ENCODE measurements at places on chromosomes 11 and 22.

DNA sequence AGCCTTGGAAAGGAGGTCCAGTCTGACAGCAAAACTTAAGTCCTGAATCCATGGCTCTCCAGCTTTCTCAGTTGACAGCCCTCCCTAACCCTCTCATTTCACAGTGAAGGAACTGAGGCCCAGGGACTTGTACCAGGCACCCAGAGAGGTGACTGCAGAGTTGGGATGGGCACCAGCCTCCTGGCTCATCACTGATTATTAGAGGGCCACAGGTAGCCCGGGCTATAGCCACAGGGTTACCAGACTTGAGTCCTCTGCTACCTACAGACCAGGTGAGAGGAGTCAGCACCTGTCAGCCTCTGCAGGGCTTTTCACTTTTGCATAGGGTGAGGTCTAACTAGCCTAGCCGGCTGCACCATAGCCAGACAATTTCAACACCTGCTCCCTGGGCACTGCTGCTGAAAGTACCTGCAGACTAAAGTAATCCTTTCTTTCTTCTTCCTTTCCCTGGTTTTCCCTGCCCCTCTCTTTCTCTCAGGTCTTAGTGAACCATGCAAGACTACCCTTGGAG, 37.6 kb downstream of the SYT13 start:
- DNase-seq: no peak

DNA sequence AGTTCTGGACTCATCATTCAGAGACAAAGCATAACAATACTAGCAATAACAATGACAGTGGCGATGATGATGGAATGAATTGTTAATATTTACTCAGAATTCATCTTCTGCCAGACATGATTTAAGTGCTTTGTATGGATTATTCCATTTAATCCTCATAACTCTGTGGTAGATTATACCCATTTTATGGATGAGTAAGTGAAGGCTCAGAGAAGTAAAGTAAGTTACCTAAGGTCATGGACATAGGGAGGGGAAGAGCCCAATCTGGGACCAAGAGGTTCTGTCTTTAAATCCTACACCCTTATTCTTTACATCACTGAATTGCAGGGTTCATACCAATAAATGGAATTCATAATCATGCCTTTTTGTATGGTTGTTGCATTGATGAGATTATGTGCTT, 72.7 kb downstream of the MYO18B start:
- DNase-seq: no peak

DNA sequence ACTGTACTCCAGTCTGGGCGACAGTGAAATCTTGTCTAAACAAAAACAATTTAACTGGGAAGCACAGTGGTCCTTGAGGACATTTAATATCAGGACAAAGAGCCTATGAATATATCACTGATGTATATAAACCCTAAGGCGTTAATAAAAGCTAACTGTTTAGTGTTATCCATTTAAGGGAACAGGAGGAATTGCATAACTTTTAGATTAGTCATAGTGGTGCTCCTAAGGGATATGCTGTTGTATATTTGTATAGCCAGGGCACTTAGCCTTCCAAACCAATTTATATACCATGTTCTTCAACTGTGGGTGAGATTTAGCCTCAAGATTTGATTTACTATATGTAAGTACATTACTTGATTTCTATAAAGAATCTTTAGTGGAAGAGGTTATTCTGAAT, 3.0 kb upstream of the CHEK1 start:
- DNase-seq: no peak

DNA sequence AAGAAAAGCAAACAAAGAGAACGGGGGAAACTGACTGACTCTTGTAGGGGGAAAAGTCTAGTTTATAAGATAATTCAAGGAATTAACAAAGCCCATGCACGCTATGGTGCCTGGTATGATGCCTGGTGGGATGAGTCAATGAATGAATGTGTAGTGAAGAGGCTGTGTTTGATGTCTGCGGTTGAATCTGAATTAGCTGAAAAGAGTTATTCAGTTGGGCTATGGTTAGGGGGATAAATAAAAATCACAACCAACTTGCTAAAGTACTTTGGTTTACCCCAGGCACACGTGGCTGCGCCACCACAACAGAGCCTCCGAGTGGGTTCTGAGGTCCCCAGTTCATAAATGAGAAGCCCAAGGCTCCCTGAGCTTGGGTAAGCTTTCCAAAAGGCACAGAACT, 369.3 kb upstream of the SYN3 start:
- no peak for DNase-seq

- no peak for DNase-seq
Observed at GRCh38 chr22:31281733-31282132, 10.6 kb downstream of the PIK3IP1 start.

GRCh38 chr11:30423279-30423648, 100.4 kb downstream of the ARL14EP start:
- DNase-seq: no peak

- no peak for DNase-seq
Observed at GRCh38 chr11:61082931-61083531, 19.3 kb upstream of the CD5 start.

- DNase-seq: peak; percentile 90
Observed at GRCh38 chr11:62728171-62728988, at the start of gene TTC9C. Gene TTC9C, plus strand, starts transcription at chr11:62728486. Its CDS starts 363 bp downstream, at chr11:62728849.

GRCh38 chr11:131618201-131618600, 247.8 kb downstream of the NTM start:
- DNase-seq: no peak

DNA sequence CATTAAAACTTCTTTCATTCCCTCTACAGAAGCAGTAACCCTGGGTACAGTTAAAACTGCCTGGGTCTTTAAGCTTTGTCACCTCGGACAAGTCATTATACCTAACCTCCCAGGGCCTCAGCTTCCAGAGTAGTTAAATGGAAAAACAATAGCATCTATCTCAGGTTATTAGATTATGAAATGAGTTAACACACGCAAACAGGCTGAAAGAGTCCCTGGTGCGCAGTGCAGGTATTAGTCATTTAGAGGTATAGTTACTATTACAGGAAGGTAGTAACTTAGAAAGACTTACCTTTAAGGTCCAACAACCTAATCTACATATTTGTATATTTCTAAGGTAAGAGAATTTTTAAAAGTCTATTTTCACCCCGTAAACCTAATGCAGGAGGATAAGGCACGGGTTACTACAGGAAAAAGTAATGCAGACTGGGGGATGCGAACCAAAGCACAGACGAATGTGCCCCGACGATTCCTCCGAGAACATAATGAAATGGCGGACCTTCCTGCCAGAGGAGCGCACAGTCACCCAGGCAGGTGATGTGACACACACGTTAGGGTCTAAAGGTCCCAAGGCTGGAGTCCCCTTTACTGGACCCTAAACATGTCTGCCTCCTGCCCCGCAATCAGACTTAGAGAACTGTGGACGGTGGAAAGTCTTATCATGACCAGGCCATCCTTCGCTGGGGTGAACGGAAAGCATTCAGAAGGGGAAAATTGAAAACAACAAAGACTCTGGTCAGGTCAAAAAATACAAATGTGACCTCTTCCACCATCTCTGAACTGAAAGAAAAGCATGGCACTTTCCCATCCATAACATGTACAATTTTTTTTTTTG, 1.3 kb downstream of the NAP1L4 start:
- peak; percentile 49 for DNase-seq

GRCh38 chr11:69842746-69843528, 23.7 kb upstream of the FGF3 start:
- DNase-seq: no peak

DNA sequence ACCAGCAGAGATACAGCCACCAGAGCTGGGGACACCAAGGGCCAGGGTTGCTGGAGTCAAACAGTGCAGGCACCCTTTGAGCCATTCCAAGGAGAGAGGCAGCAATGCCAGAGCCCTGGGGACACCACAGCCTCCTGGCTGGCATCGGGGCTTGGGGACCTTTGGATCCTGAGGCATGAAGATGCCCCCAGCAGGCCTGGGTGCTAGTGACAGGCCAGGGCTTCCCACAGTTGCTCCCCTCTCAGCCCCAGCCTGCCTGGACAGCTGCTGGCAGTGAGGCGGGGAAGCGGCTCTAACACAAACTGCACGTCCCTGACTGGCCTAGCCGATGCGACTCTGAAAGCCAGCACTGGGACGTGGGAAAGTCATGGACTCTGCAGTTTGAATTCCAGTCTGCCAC, 2.7 kb downstream of the CD5 start:
- no peak for DNase-seq

GRCh38 chr11:103586756-103587155, 449.7 kb upstream of the DDI1 start:
- no peak for DNase-seq

DNA sequence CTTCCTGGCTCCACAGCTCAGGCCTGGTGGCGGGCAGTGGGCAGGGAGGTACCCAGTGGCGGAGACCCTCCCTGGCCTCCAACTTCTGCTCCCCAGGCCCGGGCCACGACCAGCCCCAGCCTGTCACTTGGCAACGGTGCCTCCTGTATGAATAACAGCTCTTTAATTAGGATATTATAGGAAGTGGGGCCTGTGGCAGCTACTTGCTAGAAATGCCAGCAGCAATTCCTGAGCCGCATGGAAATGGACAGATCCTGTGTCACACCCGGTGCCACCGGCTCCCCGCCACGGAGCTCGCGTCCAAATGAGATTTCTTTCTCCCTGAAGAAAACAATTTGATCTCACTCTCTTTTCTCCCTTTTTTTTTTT, 104.5 kb downstream of the CHST1 start:
- no peak for DNase-seq

GRCh38 chr22:39318507-39319283, 728 bp downstream of the RPL3 start:
- DNase-seq: no peak

DNA sequence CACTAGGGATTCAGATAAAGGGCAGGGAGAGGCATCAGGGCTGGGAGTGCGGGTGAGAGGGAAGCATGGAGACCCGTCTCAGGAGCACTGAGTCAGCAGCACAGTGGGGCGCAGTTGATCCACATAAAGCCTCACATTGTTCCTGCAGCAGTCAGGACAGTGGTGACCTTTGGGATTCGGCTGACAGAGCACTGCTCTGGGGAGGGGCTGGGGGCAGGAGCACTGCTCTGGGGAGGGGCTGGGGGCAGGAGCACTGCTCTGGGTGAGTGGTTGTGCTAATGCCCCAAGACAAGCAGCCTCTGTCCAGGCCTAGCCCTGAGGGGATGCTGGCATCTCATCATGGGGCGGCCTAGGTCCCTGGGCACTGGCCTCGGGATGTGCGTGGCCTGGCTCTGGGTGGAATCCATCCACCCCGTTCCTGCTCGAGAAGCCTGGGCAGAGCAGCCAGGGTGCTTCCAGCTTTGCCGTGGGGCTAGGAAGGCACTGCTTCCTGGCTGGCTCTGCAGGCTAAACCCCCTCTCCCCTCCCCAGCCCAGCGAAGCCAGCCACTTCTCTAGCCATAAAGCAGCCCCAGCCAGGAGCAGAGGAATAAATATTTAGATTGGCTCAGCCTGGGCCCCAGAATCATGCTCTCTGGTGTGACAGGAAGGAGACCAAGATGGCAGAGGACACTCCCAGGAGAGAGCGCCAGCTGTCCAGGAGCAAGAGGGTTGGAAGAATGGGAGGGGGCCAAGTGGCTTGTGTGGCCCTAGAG, 7.3 kb downstream of the OAF start:
- no peak for DNase-seq

Measured in hematopoietic multipotent progenitor cell treated with erythropoietin and hydrocortisone succinate and interleukin-3 and kit ligand, for 8 days (in vitro differentiated cells).